Colonic mucosa (tissue), 4 donors: ENCODE measurements at places on chromosomes 6 and 20. TPM values are rescaled to one million over a fixed set of nuclear protein-coding genes. Genes with fewer than 3 reads are reported as not detected.

GRCh38 chr6:20707870-20708269 is 173.6 kb downstream of the CDKAL1 start:
- no peaks in the 10 kb centered on the region for H3K36me3 ChIP-seq
- no peak for DNase-seq
- H3K27me3 ChIP-seq, result no peaks in the 10 kb centered on the region

DNA sequence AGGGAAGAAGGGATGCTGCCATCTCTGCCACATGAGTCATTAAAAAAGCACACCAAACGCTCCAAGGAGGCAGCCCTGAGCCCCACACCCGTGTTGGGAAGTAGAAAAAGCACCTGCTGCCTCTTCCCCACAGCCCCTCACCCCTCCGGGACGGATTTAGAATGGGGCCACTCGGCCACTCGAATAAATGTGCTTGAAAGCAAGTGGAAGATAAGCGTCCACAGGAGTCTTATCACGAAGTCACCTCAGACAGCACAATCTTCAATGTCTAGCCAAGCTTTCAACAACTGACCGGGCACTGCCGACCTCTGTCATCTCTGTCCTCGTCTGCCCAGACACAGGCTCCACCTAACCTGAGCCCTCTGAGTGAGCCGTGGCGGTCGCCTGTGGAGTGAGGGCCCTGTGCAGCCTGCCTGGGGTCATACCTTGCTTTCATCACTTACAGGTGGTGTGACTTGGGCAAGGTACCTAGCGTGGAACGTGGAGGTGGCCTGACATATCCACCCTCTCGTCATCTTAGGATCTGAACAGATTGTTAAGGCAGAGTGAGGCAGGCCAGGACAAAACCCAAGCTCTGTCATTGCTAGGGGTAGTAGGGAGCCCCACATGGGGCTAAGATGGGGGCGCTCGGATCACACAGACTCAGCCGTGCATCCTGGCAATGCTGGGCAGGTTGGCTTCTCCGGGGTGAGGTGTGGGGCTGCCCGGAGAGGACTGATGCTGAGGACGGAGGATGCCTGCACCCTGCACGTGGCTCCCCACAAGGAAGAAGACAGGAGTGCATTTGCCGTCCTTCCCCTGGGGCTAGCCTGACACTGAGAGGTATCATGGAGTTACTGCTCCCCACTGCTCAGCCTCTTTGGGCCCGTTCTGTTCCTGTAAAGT is 34.8 kb downstream of the PSMG4 start:
- H3K27me3 ChIP-seq, result no peaks in the 10 kb centered on the region
- no peaks in the 10 kb centered on the region for H3K4me1 ChIP-seq

SNAP91 gene
- 0.45 TPM for total RNA-seq

EDN1 gene
- total RNA-seq, result 9.5 TPM

- no peaks in the 10 kb centered on the region for H3K27me3 ChIP-seq
- DNase-seq, result peak; percentile 47
- no peak overlapping the region for H3K27ac ChIP-seq
- no peaks in the 10 kb centered on the region for H3K4me1 ChIP-seq
- H3K4me3 ChIP-seq, result no peak overlapping the region
- H3K36me3 ChIP-seq, result no peaks in the 10 kb centered on the region
Observed at GRCh38 chr6:163554663-163555062, 140.1 kb downstream of the QKI start.
